ENCODE measurements at places on chromosomes 12 and 14. TPM values are rescaled to one million over a fixed set of nuclear protein-coding genes. Genes with fewer than 3 reads are reported as not detected.
A peak's percentile ranks its signal among the peaks of the same experiment; 100 is the strongest.

DNA sequence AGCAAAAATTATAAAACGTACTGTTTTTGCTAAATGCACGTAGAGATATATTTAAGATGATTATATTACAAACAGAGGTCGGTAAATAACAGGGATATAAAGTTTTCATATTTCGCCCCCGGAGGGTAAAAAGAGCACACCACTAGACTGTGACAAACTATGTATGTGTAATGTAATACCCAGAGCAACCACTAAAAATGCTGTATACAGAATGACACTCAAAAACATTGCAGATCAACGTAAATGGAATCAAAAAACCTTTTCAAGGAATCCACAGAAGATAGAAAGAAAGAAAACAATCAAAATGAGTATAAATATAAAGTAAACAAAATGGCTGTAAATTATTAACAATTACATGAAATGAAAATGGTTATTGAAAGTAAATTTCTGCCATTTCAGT is 37.6 kb upstream of the PRB4 start:
- ATAC-seq = no peak

GRCh38 chr14:92153581-92153980 is 31.8 kb downstream of the CPSF2 start:
- no peak for ATAC-seq

GRCh38 chr12:6688543-6688998 is 604 bp downstream of the ZNF384 start:
- no peak for ATAC-seq

- ATAC-seq = no peak
These were observed 3.5 kb downstream of the ATP2A2 start for GRCh38 chr12:110284597-110284996.

DNA sequence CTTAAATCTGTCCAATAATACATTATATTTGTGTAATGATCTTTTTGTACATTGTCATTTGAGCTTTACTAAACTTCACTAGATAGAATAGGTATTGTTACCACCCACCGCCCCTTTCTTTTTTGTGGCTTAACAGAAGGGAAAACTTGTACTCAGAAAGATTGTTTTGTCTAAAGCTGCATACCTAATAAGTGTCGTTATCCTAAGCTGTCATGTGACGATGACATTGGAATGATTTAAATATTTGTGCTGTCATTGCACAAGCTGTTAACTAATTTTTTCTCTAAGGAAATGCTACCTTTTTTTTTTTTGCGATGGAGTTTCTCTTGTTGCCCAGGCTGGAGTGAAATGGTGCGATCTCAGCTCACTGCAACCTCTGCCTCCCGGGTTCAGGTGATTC is 3.6 kb downstream of the DIP2B start:
- no peak for ATAC-seq

- ATAC-seq = no peak
These were observed 101.3 kb upstream of the E2F7 start for GRCh38 chr12:77166696-77167095.

Gene ANKS1B
- 31.1 TPM for total RNA-seq

Gene PTGR2
- 5.1 TPM for total RNA-seq

DNA sequence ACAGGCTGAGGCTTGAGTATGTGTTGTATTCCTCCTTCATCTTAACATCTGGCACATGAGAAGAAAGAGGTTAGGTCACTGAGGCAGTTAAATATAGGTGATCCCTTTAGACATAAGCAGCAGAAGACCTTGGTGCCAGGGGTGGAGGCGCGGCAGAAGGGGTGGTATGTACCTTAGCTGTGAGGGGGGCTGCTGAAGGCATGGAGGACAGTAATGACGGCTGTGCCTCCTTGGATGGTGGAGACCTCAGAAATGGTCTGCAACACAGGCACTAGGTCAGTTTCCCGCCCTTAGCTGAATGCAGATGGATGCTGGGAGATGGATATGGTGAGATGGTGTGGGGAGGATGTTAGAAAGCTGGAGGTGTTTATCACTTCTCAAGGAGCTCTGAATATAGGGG is 1.5 kb upstream of the PNMA1 start:
- no peak for ATAC-seq

Gene RASSF9
- total RNA-seq = 3.0 TPM

DNA sequence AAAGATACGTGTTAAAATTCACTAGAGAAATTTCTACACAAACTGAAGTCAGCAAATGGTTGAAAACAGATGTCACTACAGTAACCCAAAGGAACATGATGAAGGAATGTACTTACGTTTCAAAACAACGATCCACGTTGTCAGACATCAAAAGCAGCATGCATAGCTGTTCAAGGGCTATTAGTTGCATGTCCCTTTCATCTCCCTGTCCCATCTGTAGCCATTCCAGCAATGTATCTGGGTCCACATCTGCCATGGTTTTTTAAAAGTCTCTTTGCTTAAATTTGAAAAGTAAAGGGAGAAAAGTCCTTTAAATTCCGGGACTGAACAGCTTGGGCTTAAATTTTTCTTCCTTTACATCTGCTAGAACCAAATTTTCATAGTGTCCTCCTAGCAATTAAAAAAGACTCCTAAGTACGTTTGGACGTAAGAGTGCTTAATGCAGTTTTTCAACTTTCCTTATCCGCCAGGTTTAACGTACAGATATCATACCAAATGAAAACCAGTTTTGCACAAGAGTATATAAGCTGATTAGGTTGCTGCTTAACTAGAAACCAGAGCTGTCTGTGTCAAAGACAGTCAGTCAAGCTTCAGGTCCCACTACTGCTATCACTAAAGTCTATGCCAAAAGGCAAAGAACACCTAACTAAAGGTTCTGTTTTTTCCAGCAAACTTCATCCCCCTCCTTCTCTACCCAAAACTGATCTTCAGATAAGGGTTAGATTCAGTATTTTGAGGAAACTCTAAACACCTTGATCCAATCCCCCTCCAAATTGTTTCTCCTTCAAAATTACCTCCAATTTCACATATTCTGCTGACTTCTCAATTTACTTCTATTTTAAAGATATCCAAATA is 1.7 kb downstream of the HECTD1 start:
- no peak for ATAC-seq

GRCh38 chr12:59067083-59067482 is 146.8 kb upstream of the LRIG3 start:
- ATAC-seq = no peak

DNA sequence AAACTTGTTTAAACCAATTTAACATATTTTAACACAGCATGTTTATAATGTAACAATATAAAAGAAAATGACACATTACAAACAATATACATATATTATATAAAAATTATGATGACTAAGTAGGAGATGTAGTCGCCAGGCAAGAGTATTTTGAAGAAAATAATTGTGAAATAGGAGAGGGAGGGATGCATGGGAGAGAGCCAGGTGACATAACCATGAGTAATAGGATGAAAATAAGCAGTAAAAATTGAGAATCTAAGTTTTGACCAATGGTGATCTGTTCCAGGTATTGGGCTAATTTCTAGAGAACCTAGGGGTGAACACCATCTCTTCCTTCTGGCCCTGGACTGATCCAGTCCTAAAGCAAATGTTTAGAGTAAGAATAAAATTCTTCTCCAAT is 315.2 kb upstream of the G2E3 start:
- ATAC-seq = peak; percentile 53

Gene MLF2
- 234 TPM for total RNA-seq
